ENCODE measurements at places on chromosomes 7 and 10.

- no peak for DNase-seq
These were observed 821.0 kb upstream of the CELF2 start for GRCh38 chr10:10196701-10197100.

DNA sequence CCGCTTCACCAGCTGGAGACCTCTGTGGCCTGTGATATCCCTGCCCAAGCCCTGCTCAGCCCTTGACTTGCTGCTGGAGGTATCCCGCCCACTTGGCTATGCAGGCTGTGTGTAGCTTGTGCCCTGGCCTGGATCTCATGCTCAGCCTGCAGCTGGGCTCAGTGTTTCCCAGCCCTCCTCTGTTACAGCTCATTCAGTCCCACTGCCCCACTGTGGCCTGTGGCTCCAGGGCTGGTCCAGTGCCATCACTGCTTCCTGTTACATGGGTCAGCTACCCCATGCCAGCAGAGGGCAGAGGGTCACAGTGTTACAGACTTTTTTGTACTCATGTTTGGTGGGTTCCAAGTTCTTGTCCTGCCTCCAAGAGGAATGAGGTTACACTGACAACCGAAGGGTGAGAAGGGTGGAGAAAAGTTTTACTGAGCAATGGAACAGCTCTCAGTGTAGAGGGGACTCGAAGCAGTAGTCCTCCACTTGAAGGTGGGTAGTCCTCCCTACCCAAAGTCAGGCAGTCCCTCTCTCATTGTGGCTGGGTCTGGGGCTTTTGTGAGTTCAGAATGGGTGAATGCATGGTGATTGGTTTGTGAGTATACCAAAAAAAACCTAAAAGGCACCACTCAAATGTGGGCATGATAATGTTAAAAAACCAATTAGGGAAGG, 100.4 kb downstream of the ANKRD7 start:
- no peak for DNase-seq

DNA sequence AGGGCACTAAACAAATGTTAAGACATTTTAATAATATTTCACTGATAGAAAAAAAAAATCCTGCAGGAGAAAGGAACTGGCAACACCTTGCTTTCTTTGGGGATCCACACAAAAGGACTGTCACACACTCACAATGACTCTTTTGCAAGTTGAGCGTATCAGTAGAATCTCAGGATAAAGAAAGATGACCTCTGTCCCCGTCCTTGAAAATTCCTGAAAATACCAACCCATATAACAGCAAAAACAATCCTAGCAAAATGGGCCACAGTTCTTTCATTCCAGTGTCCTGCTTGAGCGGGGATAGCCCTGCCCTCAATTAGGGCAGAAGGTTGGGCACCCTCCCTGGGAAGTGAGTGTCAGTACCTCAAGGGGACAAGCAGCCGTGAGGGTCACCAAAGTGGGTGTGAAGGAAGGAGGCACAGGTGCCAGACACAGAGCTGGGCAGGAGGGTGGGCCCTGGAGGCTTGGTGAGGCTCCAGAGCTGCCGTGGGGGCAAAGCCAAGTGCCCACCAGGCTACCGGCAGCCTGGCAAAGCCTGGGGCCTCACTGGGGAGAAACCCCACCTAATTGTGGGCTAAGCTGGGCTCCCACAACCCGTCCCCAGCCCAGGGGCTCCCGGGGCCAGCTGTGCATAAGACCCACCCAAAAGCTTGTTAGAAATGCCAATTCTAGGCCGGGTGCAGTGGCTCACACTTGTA, 2.8 kb downstream of the WDR86 start:
- no peak for DNase-seq

- DNase-seq: no peak
These were observed 47.1 kb downstream of the PAPSS2 start for GRCh38 chr10:87706731-87707130.

GRCh38 chr7:133698127-133698526, 429.0 kb upstream of the LRGUK start:
- DNase-seq: no peak

GRCh38 chr7:43565786-43566185, 17.1 kb upstream of the STK17A start:
- no peak for DNase-seq

- no peak for DNase-seq
These were observed 969.5 kb upstream of the ZNF722 start for GRCh38 chr7:63029207-63029522.
